CD4-positive, alpha-beta T cell treated with Interleukin-12 subunit alpha and Interleukin-12 subunit beta, for 1 hour (primary cell): ENCODE measurements at places on chromosomes 12 and 14.

DNA sequence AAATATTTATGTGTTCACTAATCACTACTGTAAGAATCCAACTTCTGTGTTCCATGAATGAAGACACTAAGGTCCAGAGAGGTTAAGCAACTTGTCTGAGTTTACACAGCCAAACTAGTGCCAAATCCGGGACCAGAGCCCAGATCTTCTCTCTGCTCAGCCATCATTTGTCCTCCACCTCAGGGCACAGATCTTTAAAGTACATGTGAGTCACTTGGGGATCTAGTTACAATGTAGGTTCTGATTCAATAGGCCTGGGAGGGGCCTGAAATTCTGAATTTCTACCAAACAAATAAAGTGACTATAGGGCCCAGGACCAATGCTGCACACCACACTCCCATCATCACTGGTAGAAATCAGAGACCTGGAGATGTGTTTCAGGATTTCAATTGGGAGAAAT lies 162.9 kb downstream of the GXYLT1 start:
- no peak for DNase-seq

GRCh38 chr12:2963760-2964292 lies 4.6 kb downstream of the TEAD4 start:
- no peak for DNase-seq

DNA sequence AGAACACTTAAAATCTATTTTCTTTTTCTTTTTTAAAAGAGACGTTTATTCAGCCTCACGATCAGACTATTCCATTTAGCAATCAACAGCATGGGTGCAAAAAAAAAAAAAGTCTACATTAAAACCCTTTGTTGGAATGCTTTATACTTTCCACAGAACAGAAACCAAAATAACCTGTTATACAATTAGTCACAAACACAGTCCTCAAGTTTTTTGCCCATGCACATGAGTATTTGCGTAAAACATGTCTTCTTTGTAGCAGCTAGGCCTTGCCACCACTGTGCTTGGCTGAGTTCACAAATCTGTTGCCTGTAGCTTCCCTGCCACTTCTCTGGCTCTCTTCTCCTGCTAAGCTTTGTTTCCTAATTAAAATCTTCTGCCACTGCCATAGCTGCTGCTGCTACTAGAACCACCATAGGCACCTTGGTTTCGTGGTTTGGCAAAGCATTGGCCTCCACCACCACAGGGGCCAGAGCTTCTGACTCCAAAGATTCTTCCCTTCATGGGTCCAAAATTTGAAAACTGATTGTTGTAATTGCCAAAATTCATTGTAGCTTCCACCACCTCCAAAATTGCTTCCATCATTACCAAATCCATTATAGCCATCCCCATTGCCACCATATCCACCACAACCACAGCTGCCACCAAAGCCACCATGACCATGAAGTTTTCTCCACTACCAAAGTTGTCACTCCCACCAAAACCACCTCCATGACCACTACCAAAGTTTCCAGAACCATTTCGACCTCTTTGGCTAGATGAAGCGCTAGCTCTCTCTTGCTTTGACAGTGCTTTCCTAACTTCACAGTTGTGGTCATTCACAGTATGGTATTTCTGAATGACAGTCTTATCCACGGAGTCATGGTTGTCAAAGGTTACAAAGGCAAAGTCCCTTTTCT lies 38.1 kb downstream of the KLRG1 start:
- DNase-seq: peak; percentile 37

DNA sequence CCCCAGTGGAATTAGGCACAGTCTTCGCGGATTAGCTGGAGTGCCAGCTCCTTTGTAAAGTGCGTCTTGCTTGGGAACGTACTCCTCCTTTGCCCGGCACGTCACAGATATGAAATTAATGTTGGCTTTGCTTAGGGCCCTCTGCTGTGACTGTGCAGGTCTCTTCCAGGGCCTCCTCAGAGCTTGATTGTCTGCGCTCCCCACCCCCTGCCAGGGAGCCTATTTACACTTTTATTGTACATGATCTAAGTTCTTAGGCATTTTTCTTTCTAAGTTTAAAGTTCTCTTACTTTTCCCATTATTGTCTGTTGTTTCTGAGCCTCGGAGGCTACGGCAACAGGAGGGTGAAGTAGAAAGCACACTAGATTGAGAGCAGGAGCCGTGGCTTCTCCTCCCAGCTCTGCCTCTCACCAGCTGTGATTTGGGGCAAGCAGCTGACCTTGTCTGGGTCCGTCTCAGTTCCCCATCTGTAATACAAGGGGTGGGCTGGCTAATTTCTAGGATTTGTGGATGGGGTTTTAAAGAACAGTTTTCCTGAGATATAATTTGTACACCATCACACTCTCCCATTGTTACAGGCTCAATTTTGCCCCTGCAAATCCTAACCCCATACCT lies 81.8 kb downstream of the TSPAN9 start:
- no peak for DNase-seq

GRCh38 chr12:124655698-124656516 lies 88.5 kb upstream of the NCOR2 start:
- no peak for DNase-seq

- no peak for DNase-seq
Measured at GRCh38 chr12:56769868-56770267, 6.7 kb downstream of the HSD17B6 start.

DNA sequence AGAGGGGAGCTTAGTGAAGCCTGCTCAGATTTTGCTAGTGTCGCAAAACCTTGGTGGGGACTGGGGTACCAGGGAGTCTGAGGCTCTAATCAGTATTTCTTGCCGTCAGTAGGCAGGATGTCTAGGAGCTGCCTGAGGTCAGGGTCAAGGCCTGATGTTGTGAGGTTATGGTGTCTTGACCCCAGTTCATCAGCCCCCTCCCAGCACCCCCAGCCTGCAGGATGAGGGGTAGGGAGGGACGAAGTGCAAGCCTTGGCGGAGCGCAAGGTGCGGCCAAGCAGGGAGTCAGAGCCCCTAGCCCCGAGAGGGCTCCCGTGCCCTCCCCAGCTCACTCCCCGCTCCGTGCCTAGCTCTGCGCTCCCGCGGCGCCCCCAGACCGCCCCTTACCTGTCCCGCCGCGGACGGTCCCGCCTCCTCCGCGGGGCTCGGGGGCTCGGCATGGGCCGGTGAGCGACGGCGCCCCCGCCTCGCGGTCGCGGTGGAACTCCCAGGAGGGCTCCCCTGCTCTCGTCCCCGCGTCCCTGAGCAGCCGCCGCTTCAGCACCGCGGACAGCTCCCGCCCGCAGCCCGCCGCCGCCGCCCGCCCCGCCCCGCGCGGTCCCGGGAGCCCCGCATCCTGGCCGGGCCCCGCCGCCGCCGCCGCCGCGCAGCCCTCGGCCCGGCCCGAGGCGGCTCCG lies 347 bp downstream of the SYNDIG1L start:
- DNase-seq: peak; percentile 54

DNA sequence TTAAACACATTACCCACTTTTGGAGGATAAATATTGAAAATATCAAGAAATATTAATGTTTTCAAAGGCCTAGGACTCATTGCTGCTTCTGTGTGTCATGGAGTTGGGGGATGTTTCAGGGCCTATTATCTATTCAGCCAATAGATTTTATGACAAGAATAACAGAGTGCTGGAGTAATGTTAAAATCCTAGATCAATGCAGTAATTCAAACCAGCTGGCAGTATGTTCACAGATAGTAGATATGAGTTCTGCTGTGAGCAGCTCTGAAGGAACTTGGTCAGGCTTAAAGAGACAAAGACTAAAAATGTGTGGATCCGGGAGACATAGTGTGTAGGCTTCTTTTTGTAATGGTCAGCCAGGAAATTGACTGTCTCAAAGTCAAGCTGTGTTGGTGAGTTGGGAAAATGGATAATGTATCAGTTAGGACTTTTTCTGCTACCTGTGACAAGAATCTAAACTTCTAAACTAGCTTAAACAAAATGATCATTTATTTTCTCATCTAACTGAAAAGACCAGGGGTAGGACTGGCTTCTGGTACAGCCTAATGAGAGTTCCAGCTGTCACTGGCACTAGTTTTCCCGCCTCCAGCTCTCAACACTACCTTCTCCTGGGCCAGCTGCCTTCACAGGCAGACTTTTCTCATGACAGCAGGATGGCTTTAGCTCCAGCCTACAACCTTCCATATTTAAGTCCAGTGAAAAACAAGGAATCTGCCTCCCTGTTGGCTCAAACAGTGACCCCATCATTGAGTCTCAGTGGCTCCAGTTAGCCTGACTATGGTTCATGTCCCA lies 16.3 kb upstream of the POLR3B start:
- DNase-seq: no peak

DNA sequence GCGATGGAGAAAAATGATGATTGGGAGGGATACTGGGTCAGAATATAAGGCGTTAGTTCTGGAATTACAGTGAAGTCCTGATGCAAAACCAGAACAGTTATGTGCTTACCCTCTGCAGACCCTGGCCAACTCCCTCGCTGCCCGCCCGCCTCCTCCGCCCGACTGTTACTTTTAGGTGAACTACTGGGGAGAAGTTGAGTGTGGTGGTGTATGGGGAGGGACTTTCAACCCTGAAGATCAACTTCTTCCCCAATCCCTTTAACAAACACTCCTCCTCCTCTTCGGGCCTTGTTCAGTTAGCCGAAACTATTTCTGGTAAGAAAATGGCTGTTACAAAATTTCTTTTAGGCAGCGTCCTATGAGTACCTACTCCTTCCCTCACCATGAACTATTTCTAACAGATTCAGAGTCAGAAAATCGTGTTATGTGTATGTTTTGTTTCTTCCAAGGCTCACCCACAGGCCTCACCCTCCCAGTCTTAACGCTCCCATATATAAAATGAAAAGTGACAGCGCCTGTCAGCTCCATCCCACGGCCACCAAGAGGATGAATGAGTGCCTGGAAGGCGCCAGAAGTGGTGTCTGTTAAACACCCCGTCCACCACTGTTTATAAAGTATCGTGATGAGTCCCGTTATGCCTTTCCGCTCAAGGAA lies 1.3 kb downstream of the FBXO33 start:
- no peak for DNase-seq

- DNase-seq: peak; percentile 69
Measured at GRCh38 chr14:89915114-89915878, 39.2 kb downstream of the EFCAB11 start.

GRCh38 chr14:104609666-104610065 lies 5.1 kb upstream of the TMEM179 start:
- DNase-seq: no peak

DNA sequence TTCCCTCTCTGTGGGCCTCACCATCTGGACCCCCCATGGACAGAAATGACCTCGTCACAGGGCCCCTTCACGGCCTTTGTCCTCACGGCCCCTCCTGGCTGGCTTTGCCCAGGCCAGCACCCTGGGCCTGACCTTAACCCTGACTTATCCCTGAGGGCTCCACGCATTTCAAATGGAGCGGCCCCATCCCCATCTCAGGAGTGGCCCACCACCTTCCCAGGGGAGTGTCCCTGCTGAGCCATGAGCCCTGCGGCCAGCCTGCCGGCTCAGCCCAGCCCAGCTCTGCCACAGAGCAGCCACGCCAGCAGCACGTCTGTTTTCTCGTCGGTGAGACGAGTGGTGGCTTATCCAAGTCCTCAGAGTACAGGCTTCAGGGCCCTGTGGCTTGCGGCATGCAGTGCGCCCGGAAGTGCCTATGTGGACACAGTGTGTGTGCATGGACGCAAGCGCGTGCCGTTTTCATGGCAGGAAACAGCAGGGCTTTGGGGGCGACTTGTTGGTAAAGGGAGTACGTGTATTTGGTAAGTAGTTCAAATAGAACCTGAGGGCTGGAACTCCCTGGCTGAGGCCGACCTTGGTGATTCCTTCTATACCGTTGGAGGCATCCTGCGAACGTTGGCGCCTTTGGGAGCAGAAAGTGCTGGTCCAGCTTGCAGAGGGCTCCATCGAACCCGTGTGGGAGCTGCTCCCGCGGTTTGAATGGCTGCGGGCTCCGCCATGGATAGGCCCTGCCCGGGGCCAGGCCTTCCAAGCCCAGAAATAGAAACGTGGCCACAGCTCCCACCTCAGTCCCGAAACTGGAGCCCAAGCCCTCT lies 52.1 kb downstream of the LRCOL1 start:
- DNase-seq: no peak

GRCh38 chr12:64669270-64669842 lies 59.1 kb downstream of the RASSF3 start:
- DNase-seq: peak; percentile 83

DNA sequence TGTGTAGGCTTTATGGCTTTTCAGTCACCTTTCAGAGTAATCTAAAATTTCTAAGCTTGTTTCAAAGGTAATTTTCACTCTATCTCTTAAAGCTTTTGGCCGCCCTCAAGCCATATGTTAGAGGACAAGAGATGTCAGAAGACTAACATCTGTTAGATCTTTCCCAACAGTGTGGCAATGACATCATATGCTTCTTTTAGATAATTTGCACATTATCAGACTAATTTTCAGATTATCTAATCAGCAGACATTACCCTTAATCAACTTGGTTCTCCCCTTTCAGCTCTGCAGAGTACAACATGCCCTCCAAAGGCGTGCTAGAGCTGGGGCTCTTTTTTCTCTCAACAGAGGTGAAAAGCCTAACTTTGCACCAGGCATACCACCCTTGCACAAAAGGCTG lies 207.1 kb downstream of the DPF3 start:
- DNase-seq: no peak

DNA sequence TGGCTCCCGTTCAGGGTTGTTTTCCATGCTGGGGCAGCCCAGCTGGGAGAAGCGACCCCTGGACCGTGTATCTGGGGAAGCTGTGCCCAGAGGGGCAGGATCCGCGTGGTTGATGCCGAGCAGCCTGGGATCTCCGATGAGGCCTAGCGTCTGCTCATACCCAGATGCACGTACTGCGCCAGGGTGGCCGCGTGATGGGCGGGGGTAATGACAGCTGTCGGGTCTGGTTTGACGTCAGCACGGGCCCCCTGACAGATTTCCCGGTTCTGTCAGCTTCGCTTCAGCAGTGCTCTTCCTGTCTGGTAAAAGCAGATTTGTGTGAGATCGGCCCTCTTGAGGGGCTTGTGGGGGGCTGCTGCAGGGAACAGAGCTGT lies 147.3 kb downstream of the TSPAN9 start:
- no peak for DNase-seq

DNA sequence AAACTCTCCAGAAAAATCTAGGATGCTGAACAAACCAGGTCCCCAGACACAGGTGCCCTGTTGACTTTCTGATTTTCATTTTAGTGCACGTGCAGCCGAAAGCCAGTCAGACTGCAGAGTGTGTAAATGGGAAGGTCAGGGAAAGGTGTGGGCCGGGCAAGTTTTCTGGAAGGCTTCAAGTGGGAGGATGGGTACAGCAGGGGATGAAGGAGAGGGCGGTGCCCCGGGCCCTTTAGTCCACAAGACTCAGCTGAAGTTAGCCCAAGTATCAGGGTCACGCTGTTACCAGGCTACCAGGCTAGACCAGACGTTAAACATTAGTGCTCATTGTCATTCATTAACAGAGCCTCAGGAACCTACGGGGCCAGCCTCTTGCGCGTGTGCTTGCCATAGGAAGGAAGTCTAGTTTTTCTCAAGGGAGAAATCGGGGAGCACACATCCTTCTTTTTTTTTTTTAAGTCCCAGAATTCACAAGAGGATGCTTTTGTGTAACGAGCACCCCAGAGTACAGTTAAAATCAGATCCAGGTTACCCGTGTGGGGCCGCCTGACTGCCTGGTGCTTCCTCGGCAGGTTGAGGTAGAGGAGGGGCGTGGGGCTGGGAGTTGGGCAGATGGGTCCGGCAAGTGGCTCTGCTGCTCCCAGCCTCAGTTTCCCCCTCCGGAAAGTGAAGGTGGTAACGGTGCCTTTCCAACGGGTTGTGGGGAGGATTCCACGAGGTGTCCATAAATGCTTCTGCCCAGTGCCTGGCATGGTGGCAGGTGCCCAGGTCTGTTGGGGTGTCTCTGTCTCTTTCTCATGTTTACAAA lies 19.1 kb downstream of the BCL7A start:
- DNase-seq: no peak
